ENCODE measurements at places on chromosomes 6 and 20. TPM values are rescaled to one million over a fixed set of nuclear protein-coding genes. Genes with fewer than 3 reads are reported as not detected.

The SPTLC3 gene
- not detected for total RNA-seq

DNA sequence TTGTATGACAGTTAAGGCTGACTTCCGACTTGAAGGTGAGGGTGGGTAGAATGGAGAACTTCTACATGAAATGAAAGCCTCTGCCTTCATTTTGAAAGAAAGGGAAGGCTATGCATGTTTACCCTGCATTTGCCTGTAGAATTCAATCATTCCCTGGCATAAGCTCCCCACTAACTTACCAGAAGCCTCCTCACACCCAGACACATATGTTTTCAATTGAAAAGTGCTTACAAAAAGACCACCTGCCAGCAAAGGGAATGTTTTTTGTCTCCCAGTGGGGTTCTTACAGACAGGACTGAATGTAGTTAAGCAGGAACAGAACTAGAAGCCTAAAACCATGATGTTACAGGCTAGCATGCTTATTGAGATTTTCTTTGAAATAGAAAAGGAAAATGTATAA is 392.1 kb upstream of the HSF2 start:
- DNase-seq = no peak

DNA sequence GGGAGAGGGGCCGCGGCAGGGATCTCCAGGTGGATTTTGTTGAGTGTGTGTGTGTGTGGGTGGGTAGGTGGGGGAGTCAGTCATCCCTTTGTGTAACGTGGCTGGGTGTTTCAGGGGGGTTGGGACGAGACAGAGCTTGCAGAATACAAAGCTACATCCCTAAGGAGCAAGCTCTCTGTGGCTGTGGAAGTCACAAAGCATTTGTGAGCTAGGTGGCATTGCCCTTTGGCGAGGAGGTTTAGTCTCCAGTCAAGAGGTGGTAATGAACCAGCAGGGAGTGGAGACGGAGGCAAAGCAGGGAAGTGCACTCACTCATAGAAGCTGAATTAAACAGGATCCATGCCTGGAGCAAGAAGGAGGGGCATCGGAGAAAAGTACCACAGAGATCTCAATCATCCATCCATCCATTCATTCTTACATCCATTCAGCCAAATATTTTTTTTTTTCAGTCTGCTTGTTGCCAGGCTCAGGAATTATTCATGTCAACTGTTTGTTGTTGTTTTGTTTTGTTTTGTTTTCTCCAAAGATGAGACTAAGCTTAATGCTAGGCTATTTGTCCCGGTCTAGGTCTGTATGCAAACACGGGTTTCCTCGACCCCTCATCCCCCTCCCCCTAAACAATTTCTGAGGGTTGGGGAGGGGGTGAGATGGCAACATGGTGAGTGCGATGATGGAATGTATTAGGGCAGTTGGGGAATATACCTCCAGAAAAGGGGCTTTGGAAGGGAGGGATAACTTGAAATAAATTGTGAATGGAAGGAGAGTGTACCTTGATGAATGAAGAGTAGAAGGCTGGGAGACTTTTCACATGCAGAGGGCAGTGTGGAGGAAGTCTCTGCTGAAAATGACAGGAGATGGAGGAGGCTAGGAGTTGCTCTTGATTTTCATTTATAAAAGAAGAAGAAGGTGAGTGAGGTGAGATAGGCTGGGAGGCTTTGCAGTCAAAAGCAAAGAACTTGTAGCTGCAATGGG is 1.0 kb downstream of the HCRTR2 start:
- no peak for DNase-seq

The OSER1 gene
- total RNA-seq = 31.4 TPM

The PGC gene
- total RNA-seq = not detected

DNA sequence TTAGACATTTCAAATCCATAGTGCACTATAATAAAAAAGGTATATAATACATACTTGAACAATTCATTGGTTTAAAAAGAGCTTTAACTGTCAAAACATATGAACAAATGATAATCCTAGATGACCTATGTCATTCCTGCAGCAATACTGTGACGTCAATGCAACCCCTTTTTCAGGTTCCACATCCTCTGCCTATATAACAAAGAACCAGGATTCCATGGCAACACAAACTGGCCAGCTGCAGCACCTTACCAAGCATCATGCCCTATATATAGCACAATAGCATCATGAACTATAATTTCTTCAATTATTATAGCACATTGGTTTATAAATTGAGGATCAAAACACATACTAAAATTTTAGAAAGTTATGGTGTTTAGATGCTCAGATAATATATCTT is 578 bp upstream of the PTCHD4 start:
- DNase-seq = no peak

DNA sequence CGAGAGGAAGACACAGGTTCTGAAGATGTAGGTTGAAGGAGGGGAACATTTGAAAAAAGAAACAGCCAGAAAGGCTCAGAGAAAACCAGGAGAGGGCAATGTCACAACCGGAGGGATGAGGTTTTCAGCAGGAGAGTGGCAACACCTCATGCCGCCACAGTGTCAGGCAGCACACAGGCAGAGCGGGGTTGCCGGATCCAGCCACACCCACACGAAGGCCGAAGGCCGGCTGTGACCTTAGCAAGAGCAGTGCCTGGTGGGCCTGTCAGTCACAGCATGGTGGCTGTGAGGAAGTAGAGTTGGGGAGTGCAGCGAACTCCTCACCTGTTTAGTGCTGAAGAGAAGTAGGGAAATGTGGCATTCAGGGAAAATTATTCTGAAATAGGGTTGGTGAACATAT is 14.0 kb downstream of the HDDC2 start:
- no peak for DNase-seq

GRCh38 chr6:77455271-77455670 is 8.0 kb downstream of the HTR1B start:
- DNase-seq = no peak

The SMPDL3A gene
- total RNA-seq = 0.13 TPM

GRCh38 chr6:5219011-5219691 is 41.6 kb downstream of the LYRM4 start:
- no peak for DNase-seq

The CST8 gene
- total RNA-seq = not detected

The C20orf141 gene
- not detected for total RNA-seq

DNA sequence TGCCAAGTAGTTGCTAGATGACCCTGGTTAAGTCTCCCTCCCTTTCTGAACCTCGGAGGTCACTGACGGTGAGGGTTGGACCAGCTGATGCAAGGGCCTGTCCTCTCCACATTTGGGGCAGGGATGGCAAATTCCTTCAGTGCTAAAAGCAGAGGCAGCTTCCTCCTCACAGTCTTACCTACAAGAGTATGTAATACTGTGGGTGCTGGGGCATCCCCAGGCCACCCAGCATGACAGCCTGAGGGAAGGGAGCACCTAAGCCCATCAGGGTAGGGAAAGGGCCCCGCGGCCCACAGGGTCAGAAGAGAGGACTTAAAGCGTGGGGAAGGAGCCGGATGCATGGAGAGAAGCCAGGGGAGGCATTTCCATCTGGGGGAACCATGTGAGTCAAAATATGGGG is 38.0 kb downstream of the TGM3 start:
- DNase-seq = no peak
